GOT3 (cell line): ENCODE measurements at places on chromosomes 2 and 18.

GRCh38 chr2:235518322-235519090 is 24.7 kb downstream of the AGAP1 start:
- no peak for DNase-seq

DNA sequence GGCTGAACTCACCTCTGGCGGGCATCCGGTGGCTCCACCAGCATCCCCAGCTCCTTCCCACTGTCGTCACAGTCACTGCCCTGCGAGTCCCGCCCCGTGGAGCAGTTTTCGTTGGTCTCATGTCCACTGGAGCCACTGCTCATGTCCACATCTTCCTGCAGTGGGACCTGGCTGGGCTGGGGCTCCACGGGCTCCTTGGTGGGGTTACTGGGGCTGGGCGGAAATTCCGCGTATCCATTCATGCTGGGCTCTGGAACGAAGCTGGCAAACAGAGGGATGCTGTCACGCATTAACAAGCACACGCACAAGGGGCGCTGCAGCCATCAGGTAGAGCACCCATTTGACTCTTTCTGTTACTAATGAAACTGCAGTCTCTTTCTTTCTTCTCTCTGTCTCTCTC is 10.7 kb downstream of the PER2 start:
- DNase-seq, result no peak

GRCh38 chr2:179461420-179461819 is 196.8 kb upstream of the SESTD1 start:
- no peak for DNase-seq

DNA sequence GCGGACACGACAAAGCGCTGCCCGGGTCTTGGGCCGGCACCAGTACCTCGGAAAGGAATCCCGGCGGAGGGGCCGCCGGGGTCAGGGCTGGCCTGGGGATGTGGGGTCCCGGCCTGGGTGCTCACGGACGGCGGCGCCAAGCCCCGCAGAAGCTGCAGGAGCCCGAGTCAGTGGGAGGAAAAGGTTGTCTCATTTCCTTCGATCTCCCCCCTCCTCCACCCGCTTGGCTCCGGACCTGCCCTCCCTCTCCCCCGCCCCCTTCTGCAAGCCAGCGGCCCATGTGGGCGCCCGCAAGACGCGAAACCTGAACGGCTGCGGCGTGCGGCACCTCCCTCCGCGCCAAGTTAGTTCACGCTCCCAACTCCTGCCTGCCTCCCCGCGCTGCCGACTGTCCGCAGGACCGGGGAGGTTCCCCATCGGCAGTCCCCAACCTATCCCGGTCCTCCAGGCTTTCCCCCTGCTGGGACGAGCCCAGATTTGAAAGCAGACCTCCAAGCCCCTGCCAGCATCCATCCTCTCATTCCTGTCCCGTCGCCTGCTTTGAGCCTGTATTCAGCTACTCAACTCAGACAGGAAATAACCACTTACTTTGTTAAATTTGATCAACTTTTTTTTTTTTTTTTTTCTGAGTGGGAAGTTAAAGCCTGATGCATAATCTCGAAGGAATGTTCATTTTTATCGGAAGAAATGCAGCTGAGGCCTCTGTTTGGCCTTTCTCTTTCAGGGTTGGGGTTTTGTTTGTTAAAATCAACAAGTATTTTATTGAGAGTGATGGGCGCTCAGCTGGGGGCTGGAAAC is at the start of gene EVA1A:
EVA1A (minus strand) TSS at position 172 of the 798 bp plus-strand sequence. CDS start 42,799 bp downstream, outside the sequence.
- DNase-seq, result no peak

DNA sequence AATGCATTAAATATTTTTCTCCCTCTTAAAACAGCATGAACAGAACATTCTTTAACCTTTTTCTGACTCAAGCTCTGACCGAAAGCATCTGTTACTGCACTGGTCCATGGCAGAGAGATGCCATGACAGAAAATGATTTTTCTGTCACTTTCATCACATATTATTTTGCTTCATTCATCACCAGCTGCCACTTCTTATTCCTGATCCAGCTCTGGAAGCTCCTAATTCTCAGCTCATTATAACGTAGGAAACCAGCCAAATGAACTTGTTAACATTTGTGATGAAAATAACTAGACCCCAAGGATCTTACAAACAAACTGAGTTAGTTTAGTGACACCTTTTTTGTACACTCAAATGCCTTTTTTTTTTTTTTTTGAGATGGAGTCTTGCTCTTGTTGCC is 7.6 kb upstream of the CFLAR start:
- DNase-seq, result no peak

- DNase-seq, result no peak
Measured at GRCh38 chr2:212536817-212537725, 1.5 kb downstream of the ERBB4 start.

DNA sequence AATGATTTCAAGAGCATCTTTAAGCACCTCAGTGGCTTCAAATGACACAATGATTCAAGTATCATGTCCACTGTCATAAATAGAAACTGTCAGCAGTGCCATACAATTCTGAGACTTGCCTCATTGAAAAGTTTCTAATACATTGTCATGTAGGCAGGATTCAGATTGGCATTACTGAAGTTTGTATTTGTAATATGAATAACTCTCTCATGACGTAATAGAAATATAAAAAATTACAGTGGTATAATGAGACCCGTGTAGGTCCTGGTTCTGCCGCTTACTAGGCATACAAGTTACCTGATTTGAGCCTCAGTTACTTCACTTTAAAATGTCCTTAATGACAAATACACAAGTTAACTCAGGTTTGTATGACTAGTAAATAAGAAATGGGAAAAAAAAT is 1536.2 kb upstream of the NXPH2 start:
- no peak for DNase-seq

DNA sequence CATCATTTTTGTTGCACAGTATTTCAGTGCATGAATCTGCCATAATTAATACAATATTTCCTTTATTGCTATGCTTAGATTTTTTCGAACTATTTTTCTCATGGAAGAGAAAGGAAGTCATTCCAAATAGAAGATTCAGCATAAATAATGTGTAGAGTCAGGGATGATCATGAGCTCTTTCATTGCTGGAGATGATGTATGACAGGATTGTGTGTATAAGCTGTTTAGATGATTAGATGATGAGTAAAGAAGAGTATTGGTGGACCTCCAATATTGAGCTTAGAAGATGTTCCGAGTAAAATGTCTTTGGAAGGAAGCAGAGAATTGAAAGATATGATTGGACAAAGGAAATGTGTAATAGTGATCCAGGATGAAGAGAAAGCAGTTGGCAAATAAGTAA is 364.5 kb downstream of the PARD3B start:
- DNase-seq, result no peak

DNA sequence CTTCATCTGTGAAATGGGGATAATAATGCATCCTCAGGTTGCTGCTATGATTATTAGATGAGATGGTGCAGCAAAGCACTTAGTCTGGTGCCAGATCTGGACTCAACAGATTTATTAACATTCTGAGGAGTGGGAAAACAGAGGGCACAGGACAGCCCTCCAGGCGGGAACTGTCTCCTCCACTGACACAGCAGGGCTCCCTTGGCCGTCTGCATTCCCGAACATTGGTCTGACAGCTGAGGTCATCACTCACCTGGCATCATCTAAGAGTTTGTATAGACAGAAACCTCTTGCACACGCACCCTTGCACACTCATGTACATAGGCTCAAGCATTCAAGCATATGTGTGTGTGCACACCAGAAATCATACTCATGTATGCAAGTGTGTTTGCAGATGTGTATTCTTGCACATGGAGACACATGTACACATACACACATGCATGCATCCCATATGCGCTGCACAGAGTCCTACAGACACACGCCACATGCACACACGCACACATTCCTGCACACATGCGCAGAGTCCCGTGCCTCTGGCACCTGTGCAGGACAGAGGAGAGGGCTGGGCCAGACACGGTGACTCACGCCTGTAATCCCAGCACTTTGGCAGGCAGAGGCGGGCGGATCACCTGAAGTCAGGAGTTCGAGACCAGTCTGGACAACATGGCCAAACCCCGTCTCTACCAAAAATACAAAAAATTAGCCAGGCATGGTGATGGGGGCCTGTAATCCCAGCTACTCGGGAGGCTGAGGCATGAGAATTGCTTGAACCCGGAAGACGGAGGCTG is 173.3 kb upstream of the GLI2 start:
- DNase-seq, result no peak

- DNase-seq, result no peak
Measured at GRCh38 chr2:124112206-124112605, 87.1 kb downstream of the CNTNAP5 start.

DNA sequence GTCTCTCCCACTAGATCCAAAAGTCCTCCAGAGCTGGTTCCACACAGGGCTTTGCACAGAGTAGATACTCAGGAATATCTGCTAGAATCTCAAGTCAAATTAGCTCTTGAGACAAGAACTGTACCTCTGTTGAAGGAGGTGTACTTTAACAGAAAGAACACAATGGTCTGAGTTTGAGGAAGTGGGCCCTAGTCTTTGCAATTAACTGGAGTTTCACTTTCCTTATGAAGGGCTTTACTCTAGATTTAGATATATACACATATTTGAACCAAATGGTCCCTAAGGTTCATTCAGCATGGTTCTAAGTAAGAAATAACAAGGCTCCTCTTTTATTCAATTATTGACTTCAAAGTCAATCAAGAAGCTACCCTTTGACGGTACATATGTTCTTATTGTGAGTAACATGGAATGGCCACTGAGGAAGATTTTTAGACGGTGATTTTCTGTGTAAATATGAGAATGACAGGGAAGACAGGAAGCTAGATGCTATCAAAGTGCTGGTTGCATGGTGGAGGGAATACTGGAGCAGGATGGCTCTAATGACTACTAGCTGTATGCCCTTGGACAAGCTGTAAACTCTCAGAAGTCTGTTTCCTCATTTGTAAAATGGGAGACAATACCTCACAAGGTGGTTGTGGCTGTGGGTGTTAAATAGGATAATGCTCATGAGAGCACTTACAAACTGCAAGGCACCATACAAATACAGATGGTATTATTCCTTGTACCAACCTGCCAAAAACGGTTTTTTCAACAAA is 73.5 kb upstream of the SERTAD2 start:
- DNase-seq, result no peak

GRCh38 chr2:31886700-31887099 is 124.1 kb downstream of the MEMO1 start:
- DNase-seq, result no peak

DNA sequence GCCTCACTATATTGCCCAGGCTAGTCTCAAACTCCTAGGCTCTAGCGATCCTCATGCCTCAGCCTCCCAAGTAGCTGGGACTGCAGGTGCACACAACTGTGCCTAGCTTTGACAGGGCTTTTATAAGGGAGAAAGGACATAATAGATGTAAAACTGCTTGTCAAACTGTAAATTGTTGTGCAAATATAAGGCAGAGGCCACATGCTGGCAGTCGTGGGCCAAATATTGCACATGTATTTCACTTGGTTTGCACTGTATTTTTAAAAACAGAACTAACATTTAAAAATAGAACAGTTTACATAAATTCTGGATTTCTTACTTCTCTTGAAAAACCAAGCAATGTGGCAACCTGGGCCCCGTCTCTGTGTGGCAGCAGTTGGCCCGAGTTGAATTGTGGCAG is 31.2 kb upstream of the MYO3B start:
- DNase-seq, result no peak

GRCh38 chr2:29614295-29614830 is 307.0 kb downstream of the ALK start:
- DNase-seq, result no peak

DNA sequence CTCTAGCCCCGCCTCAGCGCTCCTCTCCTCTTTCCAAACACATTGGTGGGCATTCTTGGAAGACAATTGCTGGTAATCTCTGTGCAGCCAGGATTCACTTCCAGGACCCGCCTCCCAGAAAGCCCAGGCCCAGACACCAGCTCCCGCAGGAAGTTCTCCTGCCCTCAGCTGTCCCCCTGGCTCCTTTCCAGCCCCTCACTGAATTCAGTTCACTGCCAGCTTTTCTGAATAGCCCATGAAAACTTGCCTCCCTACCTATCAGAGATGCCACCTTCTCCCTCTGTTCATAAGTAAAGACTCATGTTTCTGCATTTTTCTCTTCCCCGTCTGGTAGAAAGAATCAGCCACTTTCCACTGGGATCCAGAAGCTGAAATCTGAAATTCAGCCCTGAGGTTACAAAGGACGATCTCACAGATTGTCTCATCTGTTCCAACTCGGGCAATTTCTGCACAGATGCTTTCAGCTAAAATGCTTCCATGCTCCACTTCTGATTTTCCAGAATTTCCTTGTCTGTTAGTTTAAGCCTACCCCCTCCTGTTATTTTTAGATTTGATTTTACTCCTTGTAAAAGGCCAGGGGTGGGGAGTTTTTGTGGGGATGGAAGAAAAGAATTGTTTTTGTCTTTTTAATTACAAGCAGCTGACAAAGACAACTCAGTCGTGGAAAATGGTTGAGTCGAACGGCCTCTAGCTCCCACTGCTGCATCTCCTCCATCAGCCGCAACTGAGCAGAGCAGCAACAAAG is 98.1 kb downstream of the SP3 start:
- DNase-seq, result no peak
